ENCODE measurements at places on chromosomes 1 and 21. TPM values are rescaled to one million over a fixed set of nuclear protein-coding genes. Genes with fewer than 3 reads are reported as not detected.

DNA sequence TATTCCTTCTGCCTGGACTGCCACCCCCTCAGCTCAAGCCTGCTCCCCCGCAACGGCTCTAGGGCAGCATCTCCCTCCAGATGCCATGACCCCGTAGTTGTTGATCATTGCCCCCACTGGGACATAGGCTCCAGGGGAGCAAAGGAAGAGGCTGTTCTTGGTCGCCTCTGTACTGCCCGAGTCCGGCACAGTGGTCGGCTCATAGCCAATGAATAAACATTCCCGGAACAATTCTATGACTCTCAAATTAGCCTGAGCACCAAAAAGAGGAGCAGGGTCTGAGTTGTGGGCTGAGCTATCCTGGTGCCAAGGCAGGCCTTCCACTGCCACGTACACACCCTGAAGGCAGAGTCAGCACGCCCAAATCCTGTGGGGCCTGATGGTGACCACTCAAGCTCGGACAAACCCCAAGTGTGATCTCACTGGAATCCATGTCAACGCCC, 33.1 kb downstream of the CAPZB start:
- DNase-seq = no peak

DNA sequence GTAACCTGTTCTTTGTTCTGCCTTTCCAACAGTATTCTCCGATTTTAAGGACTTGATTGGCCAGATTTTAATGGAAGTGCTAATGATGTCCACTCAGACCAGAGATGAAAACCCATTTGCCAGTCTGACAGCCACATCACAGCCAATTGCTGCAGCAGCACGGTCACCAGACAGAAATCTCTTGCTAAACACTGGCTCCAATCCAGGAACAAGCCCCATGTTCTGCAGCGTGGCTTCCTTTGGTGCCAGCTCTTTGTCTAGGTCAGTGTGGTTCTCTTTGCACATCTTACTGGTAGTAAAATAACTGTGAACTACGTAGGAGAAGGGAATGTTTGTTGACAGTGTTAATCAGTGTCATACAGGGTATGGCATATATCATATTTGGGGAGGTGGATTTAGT, 72.7 kb downstream of the UBE4B start:
- DNase-seq = no peak

The SPRR5 gene
- total RNA-seq = not detected

GRCh38 chr1:93029317-93029716, 49.8 kb upstream of the MTF2 start:
- DNase-seq = no peak

DNA sequence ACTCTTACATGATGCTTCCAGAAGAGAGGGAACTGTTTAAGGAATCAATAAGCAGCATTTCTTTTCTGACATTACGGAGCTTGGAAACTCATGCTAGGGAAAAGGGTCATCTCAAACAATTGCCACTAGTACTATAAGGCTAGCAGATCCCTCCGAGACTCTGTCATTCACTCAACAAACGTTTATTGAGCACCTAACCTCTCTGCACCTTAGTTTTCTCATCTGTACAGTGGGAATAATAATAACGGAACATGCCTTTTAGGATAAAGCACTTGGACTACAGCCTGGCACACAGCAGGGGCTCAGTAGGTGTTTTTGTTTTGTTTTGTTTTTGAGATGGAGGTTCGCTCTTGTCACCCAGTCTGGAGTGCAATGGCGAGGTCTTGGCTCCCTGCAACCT, 51.3 kb downstream of the SYF2 start:
- DNase-seq = no peak

The KCNK1 gene
- 12.8 TPM for total RNA-seq

- DNase-seq = no peak
Observed at GRCh38 chr1:156655151-156655903, 13.4 kb downstream of the BCAN start.

GRCh38 chr1:24507405-24507804, 4.8 kb downstream of the RCAN3 start:
- no peak for DNase-seq

The INSRR gene
- total RNA-seq = not detected

GRCh38 chr1:10754568-10755329, 41.7 kb downstream of the CASZ1 start:
- DNase-seq = no peak

DNA sequence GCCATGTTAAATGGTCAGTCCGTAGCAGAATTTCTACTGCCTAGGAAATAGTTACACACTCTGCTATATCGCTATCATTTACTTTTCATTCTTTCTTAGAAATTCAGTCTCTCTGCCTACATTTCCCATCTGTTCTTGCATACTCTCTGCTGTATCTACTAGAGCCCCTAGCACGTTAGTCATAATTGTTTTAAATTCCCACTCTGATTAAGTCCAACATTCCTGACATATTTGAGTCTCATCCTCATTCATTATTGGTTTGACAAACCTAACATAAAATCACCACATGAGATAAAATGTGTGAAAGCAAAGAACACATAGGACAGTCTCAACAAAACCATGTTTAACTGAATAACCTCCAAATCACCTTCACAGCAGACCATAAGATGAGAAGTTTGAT, 513.6 kb downstream of the PLPP3 start:
- no peak for DNase-seq

GRCh38 chr21:41215856-41216408, 48.0 kb downstream of the BACE2 start:
- DNase-seq = no peak

The CHI3L1 gene
- total RNA-seq = 0.27 TPM

The USP21 gene
- total RNA-seq = 30.7 TPM

- no peak for DNase-seq
Observed at GRCh38 chr1:152005360-152005912, 11.8 kb upstream of the S100A10 start.

DNA sequence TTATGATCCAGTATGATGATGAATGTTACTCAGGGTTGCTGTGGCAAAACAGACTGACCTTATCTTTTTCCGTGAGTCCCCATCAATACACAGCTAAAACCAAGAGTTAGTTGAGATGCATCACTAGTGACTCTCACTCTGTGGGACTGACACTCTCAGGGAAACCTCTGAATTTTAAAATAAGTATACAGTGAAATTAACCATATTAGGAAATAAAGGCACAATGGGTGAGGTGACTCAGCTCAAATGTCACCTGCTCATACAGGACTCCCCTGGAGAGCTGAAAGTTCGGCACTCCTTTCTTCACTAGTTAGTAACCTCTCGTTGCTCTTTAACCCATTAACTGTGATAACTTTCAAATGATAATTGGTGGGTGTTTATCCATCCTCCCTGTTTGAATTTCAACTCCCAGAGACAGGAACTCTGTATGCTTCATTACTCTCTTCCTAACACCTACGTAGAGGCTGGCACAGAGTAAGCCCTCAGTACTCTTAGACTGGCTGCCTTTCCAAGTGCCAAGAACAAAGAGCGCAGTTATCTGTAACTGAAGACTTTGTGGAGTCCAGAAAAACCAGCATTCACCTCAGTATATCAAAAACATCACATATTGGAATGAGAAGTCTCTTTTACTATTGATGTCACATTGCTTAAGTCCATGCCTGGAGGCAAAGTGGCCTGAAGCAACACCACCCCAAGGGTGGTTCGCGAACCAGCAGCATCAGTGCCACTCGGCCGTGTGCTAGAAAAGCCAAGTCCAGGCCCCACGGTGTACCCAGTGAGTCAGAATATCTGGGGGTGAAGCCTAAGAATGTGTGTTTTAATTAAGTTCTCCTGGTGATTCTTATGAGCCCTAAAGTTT, 91.1 kb downstream of the NIBAN1 start:
- no peak for DNase-seq

- no peak for DNase-seq
Observed at GRCh38 chr1:20172033-20172590, 13.8 kb upstream of the UBXN10 start.

The MAEL gene
- 0.25 TPM for total RNA-seq

GRCh38 chr21:34825101-34825500, 156.3 kb downstream of the CLIC6 start:
- DNase-seq = no peak

The SNX27 gene
- 50.0 TPM for total RNA-seq

- no peak for DNase-seq
Observed at GRCh38 chr1:158045639-158046038, 52.2 kb downstream of the KIRREL1 start.

DNA sequence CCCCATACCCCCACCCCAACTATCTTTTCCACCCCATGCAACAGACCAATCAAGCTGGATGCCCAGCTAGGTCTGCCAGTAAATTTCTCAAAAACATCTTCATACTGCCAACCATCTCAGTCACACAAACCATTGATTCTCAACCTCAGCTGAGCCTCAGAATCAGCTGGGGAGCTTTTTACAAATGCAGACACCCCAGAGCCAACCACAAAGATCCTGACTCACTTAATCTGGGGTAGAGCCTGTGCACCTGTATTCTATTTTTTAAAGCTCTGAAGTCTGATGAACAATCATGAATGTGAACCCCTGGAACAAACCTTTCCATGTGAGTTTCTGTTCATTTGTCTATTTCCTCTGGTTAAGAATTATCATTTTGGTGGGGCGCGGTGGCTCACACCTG, 66.0 kb downstream of the ZNF281 start:
- no peak for DNase-seq

DNA sequence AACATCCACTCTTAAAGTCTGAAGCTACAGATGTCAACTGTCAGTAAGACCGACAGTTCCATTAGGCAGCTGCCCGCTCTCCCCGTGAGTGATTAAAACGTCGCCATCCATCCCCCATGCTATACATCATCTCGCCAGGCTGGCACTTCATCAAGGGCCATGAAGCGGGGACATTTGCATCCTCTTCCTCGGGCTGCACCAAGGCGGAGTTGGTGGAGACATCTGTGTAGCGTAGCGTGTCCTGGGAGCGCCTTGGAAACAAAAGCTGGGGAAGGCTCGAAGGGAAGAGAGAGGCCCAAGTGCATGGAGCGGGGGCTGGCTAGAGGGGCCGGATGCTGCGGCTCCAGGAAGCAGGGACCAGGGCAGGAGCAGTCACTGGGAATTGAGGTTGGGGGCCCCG, 250.1 kb downstream of the KAZN start:
- DNase-seq = no peak

The LEFTY1 gene
- 47.0 TPM for total RNA-seq

DNA sequence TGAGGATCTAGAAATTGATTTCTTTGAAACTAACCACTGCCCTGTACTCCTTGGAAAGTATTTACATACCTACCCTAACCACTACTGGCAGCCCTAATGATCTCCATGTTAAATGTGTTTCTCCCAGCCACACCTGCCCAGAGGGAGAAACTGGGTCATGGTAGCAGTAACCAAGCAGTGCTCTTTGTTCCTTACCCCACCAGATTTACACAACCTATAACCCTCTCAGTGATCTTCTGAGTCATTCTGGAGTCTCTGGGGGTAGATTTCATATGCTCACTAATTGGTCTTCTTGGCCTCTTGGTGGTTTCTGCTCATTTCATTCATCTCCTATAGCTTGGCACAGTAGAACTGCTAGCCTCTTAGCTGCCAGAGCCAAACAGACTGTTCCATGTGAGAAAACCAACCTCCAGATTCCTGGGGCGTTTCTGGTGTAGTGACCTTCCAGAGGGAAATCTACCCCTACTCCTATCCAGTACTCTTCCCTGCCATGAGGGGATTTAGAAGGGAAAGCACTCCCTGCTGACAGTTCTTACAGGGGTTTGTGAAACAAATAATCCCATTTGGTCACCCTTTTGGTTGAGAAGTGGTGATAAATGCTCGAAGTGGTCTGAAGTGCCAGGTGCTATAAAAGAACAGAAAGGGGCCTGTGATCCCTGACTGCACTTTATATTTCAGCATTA, 36.2 kb upstream of the LRIG2 start:
- no peak for DNase-seq

GRCh38 chr21:25569084-25569483, 38.2 kb downstream of the MRPL39 start:
- DNase-seq = no peak

The GCSAML gene
- not detected for total RNA-seq

- no peak for DNase-seq
Observed at GRCh38 chr1:70043804-70044203, 161.6 kb downstream of the LRRC40 start.

GRCh38 chr1:210001751-210002150, 63.7 kb downstream of the SYT14 start:
- no peak for DNase-seq

The SPRR4 gene
- total RNA-seq = not detected

GRCh38 chr1:186834399-186834958, 5.7 kb downstream of the PLA2G4A start:
- DNase-seq = no peak

The FRRS1 gene
- total RNA-seq = 6.2 TPM

The SZT2 gene
- 20.2 TPM for total RNA-seq

The NPPB gene
- not detected for total RNA-seq

The TMEM269 gene
- 0.73 TPM for total RNA-seq
